HFF-Myc (cell line): ENCODE measurements at places on chromosomes 2 and 18.
A peak's percentile ranks its signal among the peaks of the same experiment; 100 is the strongest.

DNA sequence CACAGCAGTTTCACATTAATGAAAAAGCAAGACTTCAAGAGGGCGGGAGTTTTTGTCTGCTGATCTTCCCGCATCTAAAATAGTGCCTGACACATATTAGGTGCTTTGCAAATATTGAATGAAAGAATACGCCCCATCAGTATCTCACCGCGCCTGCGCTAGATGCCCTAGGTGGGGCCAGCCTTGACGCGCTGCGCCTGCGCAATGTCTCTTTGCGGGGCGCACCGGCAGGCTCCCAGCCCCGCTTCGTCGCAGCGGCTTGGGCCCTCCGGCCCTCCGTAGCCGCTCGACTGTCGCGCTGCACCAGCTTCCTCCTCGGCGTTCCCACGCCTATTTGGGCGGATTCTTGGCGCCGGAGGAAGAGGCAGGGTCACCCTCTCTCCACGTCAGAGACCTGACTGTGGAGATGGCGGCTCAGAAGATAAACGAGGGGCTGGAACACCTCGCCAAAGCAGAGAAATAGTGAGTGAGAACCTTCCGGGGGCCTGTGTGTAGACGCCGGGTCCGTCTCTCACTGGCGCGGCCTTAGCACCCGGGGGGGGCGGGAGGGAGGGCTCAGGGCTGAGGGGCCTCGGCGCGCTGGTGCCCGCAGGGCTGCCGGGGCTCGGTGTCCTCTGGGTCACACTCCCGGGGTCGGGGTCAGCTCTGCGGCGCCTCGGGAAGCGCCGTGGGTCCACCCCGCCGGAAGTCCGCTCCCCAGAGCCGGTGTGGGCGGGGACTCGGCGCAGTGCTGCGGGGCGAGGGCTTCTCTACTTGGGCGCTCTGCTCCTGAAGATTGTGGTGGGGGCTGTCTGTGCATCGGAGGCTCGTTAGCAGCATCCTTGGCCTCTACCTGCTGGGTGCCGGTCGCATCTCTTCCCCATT lies at the start of gene NAPG:
NAPG (plus strand) TSS at position 331 of the 864 bp plus-strand sequence; CDS start at position 407, 76 bp downstream.
- DNase-seq, result peak; percentile 58

- DNase-seq, result peak; percentile 87
Observed at GRCh38 chr2:42360890-42361727, at the start of gene COX7A2L. TSS of gene COX7A2L (minus strand) at chr2:42361217. CDS start at chr2:42361161, 56 bp downstream.

- DNase-seq, result no peak
Observed at GRCh38 chr2:220904015-220904414, 668.1 kb downstream of the EPHA4 start.

DNA sequence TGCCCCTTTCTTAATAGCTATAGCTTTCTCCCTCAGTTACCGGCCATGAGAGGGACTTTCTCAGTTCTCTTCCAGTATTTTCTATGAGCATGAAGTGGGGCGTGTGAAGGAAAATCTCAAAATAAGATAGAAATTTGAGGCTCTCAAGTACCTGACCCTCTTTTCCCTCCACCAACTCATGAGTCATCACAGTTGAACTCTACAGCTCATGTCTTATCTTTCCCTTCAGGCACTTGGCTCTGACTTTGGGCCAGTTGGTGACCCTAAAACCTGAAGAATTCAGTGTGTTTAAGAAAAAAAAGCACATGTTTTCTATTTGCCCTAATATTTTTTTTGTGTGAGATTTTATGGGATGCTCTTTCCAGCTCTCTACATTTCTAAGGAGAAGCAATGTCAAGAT lies 896.7 kb upstream of the ZEB2 start:
- no peak for DNase-seq
